ENCODE measurements at places on chromosomes 13 and 19.
A peak's percentile ranks its signal among the peaks of the same experiment; 100 is the strongest.

GRCh38 chr13:110359840-110360301 lies 52.8 kb downstream of the COL4A2 start:
- no peak for DNase-seq

DNA sequence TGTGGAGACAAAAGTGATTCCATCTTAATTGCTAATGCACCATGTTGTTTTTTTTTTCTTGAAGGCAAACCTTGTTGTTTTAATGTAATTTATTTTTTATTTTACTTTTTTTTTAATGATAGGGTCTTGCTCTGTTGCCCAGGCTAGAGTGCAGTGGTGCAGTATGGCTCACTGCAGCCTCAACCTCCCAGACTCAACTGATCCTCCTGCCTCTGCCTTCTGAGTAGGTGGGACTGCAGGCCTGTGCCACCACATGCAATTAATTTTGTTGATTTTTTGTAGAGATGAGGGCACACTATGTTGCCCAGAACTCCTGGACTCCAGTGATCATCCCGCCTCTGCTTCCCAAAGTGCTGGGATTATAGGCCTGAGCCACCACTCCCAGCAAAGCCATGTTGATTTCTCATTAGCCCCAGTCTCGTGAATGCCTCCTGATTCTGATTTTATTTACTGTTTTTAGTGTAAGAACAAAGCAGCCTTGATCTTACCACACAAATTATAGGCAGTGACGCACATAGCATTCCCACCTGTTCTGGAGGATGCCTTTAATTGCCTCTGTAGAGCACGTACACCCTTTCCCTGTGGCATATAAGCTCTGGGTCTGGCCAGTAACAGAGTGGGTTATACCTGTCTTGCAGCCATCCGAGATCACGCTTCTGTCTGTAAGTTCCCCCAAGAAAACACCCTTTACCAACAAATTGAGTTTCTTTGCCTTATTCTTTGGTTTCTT lies 150.4 kb downstream of the GGACT start:
- no peak for DNase-seq

DNA sequence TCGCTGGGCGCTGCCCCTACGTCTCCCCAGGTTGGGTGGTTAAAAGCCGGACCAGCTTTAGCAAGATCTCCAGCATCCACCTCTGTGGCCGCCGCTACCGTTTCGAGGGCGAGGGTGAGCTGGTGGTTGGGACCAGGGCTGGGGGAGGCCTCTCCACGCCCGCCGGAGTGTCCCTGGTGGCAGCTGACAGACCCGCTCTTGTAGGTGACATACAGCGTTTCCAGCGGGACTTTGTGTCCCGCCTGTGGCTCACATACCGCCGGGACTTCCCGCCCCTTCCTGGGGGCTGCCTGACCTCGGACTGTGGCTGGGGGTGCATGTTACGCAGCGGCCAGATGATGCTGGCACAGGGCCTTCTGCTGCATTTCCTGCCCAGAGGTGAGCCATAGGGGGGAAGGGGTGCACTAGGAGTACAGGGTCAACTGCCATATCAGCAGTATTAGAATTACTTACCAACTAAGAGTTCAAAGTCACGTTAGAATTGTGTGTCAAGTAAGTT lies 1.1 kb downstream of the ATG4D start:
- no peak for DNase-seq

DNA sequence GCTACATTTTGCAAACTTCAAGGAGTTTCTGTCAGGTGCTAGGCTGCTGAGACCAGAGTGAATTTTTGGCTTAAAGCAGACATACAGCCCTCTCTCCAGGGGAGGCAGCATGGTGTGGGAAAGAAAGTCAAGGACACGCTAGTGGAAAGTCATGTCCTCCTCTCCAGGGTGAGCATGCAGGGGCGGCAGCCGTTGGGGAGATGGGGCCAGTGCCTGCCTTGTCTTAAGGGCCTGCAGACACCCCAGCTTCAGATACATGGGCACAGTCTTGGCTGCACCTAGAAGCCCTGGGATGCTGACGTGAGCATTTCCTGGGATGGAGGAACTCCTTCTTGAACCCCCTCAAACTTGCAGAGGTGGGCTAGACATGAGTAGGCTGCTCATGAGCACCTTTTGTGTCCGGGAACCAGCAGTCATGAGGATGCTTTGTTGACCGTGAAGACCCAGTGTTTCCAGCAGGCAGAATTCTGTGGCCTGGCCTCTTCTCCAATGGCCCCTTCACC lies 43.3 kb upstream of the PEPD start:
- no peak for DNase-seq

- no peak for DNase-seq
Measured at GRCh38 chr13:32310134-32310706, 4.9 kb downstream of the ZAR1L start.

DNA sequence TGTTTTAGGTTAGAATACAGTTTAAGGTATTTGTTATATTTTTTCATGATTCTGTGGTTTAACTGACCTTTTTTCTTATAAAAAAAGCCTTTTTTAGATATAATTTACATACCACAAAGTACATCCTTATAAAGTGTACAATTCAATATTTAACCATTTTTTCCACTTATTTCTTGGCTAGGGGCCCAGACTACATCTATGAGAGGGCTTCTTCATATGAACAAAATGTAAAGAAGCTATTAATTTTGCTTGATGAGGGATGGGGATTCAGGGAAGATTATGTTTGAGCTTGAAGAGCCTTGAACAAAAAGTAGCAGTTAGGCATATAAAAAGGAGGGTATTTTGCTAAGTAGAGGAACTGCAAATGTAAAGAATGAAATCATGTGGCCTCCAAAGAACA lies 2.2 kb downstream of the CCDC122 start:
- DNase-seq = no peak

- DNase-seq = no peak
Measured at GRCh38 chr13:22196777-22197176, 525.9 kb downstream of the FGF9 start.

DNA sequence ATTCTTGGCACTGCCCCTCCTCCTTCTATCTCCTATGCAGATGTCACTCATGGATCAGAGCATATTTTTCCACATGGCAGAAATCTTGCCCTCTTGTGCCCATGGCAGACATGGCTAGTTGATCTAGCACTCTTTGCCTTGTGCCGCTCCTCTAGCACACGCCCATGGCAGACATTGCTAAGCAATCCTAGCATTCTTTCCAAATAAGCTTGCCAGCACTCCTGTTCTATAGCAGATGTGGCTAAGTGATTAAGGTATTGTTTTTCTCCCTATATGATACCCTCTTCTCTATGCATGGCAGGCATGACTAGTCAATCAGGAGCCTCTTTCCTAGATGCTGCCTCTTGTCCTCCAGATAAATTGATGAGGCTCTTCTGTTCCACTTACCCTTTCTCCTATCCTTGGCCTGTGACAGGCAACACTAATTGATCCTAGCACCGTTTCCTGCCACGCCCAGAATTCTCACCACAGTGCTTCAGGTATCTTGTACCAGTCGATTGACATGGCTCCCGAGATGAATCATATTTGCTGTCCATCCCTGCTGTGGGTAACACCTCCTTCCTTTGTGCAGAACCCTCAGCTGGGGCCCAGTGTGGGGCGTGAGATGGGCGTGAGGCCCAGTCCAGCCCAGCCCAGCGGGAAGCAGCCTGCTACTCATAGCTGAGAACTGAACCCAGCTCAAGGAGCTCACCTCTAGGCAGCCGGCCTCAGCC lies 26.9 kb downstream of the TMED1 start:
- DNase-seq = no peak

- DNase-seq = no peak
Measured at GRCh38 chr13:99864627-99864990, 107.0 kb downstream of the ZIC5 start.

- no peak for DNase-seq
Measured at GRCh38 chr19:53957448-53958167, 5.1 kb upstream of the CACNG8 start.

- peak; percentile 61 for DNase-seq
Measured at GRCh38 chr19:8505680-8506401, 3.4 kb upstream of the PRAM1 start.

DNA sequence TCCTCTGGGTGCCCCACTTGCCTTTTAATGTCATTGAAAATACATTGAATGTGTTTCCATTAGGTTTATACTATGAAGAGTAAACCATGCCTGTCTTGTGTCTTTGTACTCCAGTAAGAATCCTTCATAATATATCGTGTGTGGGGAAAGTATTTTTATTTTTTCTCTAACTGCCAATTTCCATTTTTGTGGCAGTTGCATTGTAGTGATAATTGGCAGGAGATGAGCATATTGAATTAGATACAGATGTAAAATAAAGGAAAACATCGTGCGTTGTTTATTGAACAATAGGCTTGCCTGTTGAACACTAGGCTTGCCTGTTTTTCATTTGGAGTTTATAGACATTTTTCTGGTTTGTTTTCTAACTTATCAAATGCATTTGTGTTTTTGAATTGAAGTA lies 218.8 kb downstream of the NBEA start:
- DNase-seq = no peak

DNA sequence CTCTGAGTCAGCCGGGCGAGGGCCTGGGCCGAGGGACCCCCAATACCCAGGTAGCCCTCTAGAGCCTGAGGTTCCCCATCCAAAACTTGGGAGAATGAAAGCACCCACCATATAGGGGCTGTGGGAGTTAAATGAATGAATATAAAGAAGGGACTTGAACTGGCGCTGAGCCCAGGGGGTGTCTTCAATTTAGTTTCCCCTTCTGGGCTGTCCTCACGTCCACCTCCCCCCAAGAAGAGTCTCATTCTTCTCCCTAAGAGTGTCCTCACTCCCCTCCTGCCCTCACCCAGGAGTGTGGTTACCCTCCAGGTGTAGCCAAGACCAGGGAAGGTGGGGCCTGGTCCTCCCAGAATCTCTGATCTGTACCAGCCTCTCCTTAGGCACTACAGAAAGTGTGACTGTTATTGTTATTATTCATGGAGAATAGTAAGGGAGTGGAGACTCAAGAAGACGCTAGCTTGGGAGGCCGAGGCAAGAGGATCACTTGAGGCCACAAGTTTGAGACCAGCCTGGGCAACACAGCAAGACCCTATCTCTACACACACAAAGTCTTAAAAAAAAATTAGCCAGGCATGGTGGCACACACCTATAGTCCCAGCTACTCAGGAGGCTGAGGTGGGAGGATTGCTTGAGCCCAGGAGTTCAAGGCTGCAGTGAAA lies 2.7 kb downstream of the CD79A start:
- no peak for DNase-seq

GRCh38 chr13:33348366-33348765 lies 62.8 kb upstream of the STARD13 start:
- DNase-seq = no peak

GRCh38 chr19:29682236-29682895 lies 17.1 kb downstream of the PLEKHF1 start:
- DNase-seq = no peak

DNA sequence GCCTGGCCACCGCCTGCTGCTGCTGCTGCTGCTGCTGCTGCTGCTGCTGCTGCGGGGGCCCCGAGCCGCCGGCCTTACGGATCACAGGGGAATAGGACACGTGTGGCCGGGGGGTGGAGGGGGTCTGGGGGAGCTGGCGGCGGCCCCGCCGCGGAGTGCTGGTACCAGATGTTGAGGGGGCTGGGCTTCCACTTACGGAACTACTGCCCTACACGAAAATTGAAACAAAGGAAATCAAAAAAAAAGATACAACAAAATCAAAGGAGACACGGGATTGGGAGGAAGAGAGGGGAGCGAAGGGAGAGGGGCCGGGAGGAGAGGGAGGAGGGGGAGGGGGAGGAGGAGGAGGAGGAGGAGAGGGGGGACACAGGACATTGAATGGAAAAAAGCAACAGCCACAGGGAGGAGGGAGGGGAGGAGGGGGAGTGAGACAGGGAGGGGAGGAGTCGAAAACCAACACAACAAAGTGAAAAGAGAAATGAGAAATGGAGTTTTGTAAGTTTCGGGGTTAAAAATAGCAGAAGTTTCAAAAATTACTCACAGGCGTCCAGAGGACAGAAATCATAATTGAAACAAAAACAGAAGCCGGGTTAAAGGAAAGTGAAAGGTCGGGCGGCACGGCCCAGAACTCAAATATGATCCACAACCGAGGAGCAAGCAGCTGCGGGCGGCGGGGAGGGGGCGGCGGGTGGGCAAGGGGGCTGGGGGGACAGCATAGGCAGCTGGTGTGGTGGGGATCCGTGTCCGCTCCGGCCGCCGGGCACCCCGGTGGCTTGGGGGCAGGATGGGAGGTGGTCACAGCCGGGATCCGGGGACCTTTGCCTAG lies 57.8 kb downstream of the IER2 start:
- no peak for DNase-seq

DNA sequence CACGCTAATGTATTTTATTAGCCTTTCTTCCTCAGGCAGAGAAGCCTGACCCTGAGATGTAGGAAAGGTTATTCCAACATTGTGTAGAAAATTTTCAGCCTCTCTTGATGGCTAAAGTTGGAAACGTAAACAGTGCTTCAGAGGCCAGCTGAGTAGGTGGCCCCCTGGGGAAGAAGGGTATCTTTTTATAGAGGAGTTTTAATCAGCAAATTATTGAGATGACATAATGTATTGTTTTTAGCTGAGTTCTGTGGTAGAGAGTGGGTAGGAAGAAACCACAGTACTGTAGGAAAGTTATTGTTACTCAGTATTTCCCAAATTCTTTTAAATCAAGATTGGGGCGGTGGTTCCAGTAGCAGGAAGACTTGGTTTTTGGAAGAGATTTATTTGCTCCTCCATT lies 268.8 kb downstream of the DLEU7 start:
- DNase-seq = no peak

- DNase-seq = no peak
Measured at GRCh38 chr19:17943274-17944221, 10.7 kb downstream of the CCDC124 start.

DNA sequence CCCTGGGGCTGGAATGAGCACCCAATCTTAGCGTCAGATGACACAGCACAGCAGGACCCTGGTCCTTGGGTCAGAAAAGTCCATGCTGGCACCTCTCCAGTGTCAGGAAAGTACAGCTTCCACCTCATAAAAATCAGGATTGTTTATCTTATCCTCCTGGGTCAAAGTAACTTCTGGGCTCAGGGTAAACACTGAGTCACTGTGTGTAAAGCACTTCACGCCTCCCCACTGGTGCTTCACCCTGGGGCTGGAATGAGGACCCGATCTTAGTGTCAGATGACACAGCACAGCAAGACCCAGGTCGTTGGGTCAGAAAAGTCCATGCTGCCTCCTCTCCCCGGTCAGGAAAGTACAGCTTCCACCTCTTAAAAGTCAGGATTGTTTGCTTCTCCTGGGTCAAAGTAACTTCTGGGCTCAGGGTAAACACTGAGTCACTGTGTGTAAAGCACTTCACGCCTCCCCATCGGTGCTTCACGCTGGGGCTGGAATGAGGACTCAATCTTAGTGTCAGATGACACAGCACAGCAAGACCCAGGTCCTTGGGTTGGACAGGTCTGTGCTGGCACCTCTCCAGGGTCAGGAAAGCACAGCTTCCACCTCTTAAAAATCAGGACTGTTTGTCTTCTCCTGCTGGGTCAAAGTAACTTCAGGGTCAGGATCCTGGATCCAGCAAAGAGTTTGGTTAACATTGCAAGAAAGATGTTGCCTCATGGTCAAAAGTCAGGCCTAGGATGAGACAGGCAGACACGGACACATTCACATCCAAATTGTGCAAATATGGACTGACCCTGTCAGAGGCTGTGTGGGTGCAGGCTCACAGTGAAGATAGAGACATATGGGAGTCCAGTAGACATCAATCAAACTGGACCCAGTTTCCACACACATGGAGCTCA lies 39.2 kb upstream of the CYP2A7 start:
- no peak for DNase-seq

GRCh38 chr19:12774588-12775555 lies at the start of gene HOOK2:
Gene HOOK2, minus strand, starts transcription at chr19:12775552. Its CDS starts 103 bp downstream, at chr19:12775449.
- DNase-seq = peak; percentile 84
